ENCODE measurements at places on chromosomes 5 and 9.

DNA sequence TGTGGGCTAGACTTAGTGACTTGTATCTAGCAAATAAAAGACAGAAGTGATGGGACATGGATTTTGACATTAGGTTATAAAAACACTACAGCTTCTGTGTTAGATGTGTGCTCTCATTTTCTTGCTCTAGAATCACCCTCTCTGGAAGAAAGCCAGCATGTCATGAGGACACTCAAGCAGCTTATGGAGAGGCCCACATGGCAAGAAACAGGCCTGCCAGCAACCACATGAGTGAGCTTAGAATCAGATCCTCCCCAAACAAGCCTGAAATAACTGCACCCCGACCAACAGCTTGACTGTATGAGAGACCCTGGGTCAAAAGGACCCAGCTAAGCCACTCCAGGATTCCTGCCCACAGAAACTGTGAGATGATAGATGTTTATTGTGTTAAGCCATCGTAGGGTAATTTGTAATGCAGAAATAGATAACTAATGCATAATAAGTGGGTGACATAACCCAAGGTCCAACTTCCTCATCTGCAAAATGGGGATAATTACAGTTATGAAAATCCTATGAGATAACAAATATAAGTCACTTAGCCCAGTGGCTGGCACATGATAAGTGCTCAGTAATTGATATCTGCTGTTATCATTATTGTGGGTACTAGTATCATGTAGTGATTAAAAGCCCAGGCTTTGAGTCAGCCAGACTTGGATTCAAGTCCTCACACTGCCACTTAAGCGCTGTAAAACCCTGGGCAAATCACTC lies 86.5 kb downstream of the KLHL3 start:
- no peak for DNase-seq

DNA sequence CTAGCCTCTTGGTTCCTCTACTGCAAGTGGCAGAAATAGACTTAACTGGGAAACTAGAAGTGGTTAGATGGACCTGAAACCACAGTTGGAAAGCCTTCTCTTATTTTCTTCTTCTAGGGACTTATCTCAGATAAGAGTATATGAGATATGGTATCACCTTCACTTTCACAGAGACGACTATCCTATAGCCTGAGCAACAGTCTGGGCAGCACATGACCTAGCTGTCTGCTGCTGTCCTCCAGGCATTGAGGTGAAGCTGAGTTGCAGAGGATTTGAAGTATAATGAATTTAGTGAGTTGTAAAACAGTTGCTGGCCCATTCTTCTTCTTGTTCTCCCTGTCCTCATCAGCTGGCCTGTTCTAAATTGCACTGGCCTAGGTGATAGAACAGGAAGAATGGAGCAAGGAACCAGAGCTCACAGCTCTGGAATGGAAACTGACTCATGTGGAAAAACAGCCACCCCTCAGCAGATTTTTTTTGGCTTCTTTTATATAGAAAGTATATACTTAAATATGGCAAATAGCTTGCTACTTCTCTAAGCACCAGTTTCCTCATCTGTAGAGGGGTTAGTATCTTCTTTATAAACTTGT lies 27.8 kb downstream of the RECK start:
- DNase-seq = no peak

DNA sequence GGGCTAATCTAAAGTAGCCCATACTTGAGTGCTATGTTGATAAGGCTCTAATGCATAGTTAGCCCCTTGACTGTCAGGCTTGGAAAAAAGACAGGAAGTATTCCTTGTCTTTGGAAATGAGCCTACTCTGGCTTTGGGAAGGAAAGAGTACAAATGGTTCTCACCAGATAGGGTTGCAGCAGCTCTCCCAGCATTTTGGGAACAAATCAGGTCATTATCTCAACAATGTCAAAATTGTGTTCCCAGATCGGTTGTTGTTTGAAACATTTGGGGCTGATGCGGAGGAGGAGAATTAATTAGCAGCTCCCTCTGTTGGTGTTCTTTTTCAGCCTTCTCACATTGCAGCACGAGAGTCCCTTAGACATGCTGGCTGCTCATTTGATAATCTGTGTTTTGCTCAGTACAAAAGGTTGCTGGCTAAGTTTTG lies 294.7 kb upstream of the DMRT1 start:
- DNase-seq = no peak

DNA sequence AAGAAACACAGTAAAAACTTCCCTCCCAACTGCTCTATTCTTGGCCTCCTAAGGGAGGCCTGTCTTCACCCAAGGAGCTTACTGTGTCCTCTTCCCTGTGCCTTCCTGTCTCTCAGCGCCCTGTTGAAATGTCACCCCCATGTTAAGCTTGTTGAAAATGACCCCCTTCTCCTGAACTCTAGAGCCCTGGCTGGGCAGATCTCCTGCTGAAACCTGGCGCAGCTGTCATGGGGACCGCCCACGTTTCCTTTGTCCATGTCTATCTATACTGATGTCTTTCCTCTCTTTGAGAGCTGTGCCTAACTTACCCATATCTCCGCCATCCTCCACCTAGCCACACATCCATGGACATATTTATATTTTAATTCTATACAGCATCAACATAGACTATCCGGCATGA lies 33.3 kb downstream of the PTCH1 start:
- no peak for DNase-seq

DNA sequence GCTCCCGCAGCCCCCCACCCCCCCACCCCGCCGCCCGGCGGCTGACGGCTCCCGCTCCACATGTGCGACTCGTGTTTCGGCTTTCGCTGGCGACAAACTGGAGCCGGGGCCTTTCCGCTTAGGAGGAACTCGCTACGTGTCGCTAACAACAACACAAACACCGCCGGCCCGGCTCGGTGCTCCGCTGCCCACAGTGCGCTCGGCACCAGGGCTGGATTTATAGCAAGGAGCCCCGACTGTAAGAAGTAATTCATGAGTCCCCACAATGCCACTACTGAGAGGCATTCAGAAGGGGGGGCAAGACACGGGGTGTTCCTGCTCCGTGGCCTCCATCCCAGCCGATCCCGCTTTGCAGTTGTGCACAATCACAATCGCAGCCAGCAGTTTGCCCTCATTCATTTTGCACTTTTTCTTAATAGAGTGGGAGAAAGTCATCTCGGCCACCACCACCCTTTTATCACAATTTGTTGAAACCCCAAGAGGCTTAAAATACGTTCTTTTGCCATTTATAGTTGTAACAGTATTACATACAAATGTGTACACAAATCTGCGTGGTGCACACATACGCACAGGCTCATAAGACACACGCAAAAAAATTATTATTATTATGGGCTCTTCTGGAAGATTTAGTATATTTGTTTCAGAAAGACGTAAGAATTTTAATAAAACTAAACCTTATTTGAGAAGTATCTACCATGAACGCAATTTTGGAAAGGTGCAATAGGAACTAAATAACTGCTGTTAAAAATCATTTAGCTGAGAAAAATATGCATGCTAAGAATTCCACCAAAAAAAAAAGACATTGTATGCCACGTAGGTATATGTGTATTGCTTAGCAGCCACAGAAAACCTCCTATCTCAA lies 48.1 kb downstream of the EBF1 start:
- DNase-seq = peak; percentile 44

GRCh38 chr9:2674141-2674824 lies 43.0 kb upstream of the KCNV2 start:
- DNase-seq = no peak

- no peak for DNase-seq
Measured at GRCh38 chr9:33780276-33780675, 15.1 kb upstream of the PRSS3 start.

GRCh38 chr5:1270426-1270825 lies 24.4 kb downstream of the TERT start:
- no peak for DNase-seq

Measured in GM10248 (cell line).